GM18507 (cell line): ENCODE measurements at places on chromosomes 5 and 9.

GRCh38 chr5:111931655-111932054 lies 174.7 kb upstream of the NREP start:
- no peak for DNase-seq

DNA sequence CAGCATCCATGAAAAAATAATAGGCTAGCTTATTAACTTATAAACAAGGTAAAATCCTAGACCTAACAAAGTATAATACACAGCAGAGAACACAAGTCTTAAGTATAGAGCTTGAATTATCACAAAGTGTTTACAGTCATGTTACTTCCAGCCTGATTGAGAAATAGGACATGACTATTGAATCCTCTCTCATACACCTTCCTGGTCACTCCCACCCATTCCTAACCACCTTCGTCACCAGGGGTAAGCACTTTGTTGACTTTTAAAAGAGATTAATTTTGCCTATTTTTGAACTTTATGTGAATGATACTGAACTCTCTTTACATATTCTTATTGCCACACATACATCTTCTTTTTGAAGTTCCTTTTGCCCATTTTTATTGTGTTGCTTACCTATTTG lies 325.8 kb downstream of the PJA2 start:
- DNase-seq, result no peak

DNA sequence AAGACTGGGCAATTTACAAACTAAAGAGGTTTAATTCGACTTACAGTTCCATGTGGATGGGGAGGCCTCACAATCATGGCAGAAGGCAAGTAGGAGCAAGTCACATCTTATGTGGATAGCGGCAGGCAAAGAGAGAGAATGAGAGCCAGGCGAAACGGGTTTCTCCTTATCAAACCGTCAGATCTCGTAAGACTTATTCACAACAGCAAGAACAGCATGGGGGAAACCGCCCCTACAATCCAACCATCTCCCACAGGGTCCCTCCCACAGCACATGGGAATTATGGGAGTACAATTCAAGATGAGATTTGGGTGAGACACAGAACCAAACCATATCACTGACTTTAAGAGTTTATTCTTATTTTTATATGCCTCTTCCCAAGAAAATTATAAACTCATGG lies 60.3 kb downstream of the RFK start:
- DNase-seq, result no peak

DNA sequence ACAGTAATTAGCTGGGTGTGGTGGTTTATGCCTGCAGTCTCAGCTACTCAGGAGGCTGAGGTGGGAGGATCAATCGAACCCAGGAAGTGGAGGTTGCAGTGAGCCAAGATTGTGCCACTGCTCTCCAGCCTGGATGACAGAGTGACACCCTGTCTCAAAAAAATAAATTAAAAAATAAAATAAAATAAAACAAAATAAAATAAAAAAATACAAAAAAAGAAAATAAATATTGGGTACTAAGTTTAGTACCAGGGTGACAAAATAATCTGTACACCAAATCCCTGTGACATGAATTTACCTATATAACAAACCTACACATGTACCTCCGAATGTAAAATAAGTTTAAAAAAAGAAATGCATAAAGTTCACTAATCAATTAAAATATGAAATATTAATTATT lies 666.0 kb upstream of the CDH18 start:
- no peak for DNase-seq

DNA sequence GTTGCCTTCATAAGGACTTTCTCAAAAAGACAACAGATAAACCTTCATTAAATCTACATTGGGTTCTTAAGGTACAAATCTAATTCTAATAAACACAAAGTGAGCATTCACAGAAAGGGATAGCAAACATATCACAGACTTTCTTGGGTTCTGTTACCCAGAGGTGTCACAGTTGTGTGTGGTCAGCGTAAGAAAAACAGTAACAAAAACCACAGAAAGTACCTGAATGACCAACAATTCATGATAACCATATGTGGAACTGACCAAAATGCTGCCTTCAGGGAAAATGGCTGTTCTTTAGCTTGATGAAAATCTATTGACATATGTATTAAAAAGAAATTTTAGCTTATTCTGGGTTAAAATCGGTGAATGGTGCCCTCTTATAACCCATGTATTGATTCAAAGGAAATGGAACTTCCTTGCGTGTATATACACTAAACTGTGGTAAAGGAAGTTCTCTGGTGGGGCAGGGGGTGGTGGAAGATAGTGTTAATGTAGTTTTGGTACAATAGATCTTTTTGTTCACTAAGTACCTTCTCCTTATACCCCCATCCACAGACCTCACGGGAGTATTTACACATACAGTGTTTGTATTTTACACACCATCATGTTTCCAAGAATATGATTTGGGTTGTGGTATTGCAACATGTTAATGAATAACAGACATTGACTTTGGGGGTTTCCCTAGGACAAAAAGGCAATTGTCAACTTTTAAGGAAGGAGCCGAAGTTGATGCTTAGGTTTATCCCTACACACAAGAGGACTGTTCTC lies 152.5 kb downstream of the APBA1 start:
- no peak for DNase-seq

DNA sequence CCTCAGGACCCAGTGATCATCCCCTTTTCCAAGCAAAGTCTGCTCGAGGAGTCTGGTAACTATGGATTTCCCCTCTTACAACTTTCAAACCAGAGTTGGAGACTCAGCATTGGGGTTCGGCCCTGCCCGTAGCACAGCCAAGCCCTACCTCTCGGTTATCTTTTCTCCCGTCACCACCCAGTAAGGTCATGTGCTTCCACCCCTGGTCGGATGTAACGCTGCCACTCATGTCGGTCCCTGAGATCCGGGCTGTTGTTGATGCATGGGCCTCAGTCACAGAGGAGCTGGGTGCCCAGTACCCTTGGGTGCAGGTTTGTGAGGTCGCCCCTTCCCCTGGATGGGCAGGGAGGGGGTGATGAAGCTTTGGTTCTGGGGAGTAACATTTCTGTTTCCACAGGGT lies 1.2 kb downstream of the GALT start:
- DNase-seq, result no peak

DNA sequence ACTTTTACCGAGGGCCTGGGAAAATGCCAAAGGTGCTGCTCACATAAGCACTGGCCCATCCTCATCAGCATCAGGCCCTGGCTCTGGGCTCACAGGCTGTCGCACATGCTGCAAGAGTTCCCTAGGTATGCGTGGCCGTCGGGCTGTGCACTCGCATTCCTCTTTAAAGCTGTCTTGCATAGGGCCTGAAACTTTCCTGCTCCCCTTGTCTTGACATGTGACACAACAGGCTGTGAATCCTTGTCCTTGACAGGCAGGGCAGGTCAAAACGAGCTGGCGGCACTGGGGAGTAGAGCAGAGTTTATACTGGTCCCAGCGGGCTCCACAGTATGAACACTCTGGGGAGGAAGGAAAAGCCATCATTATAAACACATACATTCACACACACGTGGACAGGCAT lies 30.7 kb downstream of the TSTD2 start:
- no peak for DNase-seq

- no peak for DNase-seq
Observed at GRCh38 chr5:1089621-1090040, 22.2 kb downstream of the SLC12A7 start.

DNA sequence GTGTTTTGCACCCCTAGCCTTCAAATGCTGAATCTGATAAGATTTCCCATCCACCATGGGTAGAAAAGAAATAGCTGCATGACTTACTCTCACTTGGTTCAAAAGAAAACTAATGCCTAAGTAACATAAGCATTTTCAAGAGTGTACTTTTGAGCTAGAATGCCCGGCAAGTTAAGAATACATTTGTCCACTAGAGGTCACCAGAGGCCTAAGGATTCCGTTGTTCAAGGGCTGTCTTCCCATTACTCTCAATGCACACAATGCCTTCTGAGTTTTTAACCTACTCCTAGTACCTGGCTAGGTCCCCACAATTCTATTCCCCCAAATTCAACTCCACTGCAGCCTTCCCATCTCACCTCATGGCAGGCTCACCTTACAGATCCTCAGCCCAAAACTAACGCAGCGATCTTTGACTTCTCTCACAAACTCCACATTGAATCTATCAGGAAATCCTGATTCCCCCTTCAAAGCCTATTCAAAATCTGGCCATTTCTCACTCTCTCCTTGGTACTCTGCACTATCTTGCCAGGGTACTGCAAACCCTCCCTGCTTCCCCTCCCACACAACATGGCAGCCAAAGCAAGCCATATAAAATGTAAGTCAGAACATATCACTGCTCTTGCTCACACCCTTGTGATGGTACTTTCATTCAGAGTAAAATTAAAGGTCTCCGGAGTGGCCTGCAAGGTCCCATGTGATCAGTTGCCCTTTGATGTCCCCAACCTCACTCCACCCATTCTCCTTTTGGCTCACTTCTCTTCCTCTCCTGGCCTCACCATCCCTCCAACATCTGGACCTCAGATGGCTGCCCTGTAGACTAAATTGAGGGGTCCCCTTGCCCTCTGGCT lies 13.4 kb downstream of the OXCT1 start:
- DNase-seq, result no peak

DNA sequence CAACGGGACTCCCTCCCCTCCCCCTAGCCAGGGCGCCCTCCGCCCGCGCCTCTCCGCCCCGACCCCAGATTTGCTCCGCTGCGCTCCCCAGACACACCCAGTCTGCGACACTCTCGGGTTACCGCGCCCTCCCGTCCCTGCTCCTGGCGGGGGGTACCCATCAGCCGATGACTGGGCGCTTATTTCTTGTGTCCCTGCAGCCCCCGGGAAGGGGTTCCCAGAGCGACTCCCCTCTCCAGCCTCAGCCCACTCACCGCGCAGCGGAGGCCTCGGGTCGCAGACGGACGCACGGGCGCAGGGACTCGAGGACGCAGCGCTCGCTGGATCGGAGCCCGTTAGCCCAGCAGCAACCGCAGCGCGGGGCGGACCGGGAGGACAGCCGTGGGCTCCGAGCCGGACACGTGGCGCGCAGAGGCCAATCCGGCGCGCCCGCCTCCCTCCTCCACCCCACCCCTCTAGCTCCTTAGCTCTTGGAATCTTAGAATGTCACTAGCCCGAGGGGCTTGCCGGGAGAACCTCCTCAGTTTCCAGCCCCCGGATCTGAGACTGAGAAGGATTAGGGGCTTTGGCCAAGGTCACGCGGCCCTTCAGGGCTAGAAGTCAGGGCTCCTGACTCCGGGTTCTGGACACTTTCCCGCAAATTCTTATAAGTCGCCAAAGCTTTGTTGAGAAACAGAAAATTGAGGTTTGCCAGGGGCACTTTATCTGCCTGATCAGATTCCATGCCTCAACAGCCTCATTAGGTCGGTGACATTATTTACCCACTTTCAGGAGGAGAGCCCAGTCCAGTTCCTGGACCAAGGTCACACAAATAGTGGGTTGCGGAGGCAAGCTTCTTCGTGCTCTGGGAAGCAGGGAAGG lies at the start of gene ANXA6:
Gene ANXA6 (minus strand): TSS at position 354 of the 861 bp plus-strand sequence. CDS start 9,878 bp downstream, outside the sequence.
- no peak for DNase-seq

GRCh38 chr5:33231935-33232334 lies 208.8 kb upstream of the TARS1 start:
- DNase-seq, result no peak

DNA sequence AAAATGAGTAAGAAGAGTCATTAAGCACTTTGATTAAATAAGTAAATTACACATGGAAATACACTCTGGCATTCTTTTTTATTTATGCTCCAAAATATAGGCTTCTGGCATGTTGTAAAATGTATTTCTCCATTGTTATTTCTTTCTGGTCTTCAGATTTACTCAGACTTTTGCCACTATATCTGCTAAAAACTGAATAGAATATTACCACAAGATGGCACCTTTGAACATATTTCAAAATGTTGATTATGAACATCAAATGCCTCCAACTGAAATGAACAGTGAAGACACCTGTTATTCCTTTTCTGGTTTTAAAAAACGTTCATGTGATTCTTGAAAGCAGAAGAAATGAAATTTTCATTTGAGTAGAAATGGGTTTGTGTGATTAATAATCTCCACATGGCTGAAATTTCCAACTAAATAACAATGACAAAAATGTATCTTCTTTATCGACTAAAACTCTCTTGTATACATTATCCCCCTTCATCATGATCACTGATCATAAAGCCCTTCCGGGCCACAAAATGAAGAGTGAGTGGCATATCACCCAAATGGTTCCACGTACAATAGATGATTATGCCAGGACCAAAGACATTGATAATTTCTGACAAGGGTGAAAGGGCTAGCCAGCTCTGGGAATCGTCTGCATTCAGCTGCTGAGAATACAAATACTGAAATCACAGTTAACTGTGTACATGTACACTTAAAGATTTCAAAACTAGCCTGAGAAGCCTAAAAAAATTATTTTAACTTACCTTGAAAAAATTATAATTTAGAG lies 23.8 kb downstream of the TYRP1 start:
- no peak for DNase-seq

DNA sequence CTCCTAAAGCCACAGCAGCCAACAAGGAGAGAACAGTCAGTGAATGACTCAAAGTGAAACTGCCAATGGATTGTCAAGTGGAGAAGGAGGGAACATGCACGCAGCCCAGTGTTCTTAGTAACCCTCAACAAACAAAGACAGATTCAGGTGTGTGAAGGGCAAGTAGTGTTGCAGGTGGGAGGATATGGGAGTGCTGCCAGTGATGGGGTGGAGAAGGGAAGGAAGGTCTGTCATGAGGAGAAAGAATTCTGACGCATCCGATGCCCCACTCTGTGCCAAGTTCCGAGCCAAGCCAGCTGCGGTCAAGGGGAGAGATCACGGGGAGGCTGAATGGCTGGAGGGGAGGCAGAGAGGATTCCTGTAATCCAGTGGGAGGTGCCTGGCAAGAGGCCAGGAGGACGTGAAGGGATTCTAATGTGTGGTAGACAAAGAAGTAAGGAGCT lies 56.5 kb downstream of the CAST start:
- no peak for DNase-seq

DNA sequence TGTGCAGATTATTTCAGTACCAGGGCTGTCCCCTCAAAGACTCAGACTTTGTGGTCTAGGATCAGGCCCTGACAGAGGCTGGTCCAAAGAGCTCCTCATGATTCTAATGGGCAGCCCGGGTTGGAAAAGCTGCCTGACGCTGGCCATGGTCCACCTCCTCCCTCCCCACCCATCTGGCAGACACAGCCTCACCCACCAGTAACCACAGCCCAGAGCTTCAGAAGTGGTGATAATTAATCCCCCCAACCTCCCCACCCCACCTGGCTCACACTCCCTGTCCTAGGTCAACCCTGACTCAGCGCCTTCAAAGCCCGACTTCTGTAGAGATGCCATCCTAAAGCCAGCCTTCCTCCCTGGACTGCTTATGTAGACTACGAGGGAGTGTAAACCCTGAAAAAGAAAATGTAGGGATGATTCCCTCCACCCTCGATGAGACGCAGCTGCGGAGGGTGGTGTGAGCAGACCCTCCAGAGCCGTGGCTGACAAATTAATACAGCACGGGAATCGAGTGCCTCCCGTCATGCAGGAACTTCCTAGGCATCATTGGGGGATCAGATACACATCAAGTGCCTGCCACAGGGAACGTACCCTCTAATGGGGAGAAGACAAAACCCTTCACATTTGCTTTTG lies 7.0 kb downstream of the UBE2QL1 start:
- no peak for DNase-seq

GRCh38 chr9:108272349-108272899 lies 583.4 kb downstream of the ACTL7B start:
- no peak for DNase-seq

DNA sequence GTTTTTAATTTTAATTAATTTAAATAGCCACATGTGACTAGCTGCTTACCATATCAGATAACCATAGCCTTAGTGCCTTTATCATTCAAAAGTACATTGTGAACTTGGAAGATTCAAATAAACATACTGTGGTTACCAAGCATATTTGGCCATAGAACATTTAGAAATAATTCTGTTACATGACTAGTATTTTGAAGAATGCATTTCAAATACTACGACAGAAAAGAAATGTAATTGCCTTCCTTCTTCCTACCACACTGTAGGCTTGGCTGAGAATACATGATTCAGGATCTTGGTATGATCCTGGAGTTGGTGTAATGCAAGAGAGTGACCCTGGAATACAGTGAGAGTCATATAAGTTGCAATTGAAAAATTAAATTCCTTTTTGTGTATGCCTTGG lies 109.7 kb upstream of the PCA3 start:
- DNase-seq, result no peak
